ENCODE measurements at places on chromosomes 11 and 22. TPM values are rescaled to one million over a fixed set of nuclear protein-coding genes. Genes with fewer than 3 reads are reported as not detected.

DNA sequence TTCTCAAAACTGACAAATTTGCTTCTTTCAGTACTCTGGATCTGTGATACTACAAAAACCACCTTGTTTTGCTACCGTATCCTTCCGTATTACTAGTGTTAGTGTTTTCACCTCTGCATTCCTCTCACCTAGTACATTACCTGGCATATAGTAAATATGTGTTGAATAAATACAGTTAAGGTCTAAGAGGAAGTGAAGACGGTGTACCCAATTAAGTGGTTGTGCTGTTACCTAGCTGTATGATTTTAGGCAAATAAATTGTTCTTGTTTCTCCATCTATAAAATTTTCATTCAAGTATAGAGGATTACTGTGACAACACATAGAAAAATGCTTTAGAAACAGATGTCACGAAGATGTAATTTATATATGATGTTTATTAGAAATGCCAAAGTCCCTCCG, 8.9 kb downstream of the BCL2L13 start:
- no peaks in the 10 kb centered on the region for H3K4me1 ChIP-seq
- no peak overlapping the region for H3K4me3 ChIP-seq
- H3K36me3 ChIP-seq = peaks cover 4% of the 10 kb centered on the region
- no peak overlapping the region for H3K27ac ChIP-seq
- H3K27me3 ChIP-seq = no peaks in the 10 kb centered on the region
- no peak for DNase-seq

Gene SLC6A5
- not detected for total RNA-seq

Gene PHF21B
- total RNA-seq = not detected

Gene SOX10
- 9.7 TPM for total RNA-seq

DNA sequence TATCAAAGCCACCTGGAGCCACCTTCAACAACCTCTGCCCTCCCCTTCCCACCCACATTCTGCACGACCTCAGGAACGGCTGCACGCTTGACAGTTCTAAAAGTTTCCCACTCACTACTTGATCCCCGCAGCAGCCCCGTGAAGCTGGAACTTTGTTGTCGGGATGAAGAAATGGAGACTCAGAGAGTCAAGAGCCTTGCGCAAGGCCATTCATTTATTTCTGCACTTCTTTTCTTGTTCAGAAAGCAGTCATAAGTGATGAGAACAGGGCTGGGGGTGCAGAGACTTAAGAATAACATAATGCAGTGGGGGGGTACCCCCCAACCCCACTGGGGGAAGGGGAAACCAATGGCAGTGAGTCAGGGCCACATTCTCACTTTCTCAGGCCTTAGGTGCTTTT, 2.2 kb upstream of the ZFTA start:
- H3K27ac ChIP-seq = peak overlapping the region; percentile 89
- no peak overlapping the region for H3K4me3 ChIP-seq
- H3K27me3 ChIP-seq = no peaks in the 10 kb centered on the region
- no peak for DNase-seq
- no peaks in the 10 kb centered on the region for H3K36me3 ChIP-seq
- peaks cover 25% of the 10 kb centered on the region for H3K4me1 ChIP-seq

DNA sequence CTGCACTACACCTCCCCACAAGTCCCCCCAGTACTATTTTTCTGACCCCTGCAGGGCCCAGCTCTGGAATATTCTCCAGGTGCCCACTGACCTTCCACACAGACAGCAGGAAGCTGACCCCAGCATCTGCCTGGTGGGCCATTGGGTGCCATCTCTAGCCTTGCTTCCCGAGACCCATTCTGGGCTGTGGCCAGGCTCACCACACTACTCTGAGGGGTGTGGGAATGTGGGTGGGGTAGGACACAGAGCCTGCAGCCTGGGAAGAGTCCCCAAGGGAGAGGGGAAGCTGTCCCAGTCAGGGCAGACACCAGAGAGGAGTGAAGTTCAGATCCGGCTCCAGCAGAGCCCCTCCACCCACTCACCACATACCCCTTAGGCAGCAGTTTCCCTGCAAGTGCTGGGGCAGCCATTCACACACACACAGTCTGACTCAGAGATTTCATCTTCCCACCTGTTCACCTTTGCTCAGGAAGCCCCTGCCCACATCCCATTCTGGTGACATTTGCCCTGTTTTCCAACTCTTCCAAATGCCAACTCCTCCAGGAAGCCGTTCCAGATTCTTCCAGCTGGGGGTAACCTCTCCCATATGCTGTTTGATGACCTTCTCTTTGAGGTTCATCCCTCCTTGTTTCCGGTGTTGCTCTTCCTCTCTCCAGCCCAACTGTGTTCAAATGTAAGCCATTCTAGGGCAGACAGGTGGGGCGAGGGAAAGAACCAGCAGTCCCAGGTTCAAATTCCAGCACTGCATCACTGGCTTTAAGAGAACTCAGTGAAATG, 1.9 kb downstream of the SLCO2B1 start:
- H3K27me3 ChIP-seq = no peaks in the 10 kb centered on the region
- H3K4me1 ChIP-seq = no peaks in the 10 kb centered on the region
- H3K36me3 ChIP-seq = no peaks in the 10 kb centered on the region

GRCh38 chr11:112085822-112086421, 634 bp downstream of the TIMM8B start:
- H3K4me1 ChIP-seq = peaks cover 34% of the 10 kb centered on the region
- peak overlapping the region; percentile 74 for H3K4me3 ChIP-seq
- H3K36me3 ChIP-seq = peaks cover 76% of the 10 kb centered on the region
- no peak for DNase-seq

Gene DEFB131B
- not detected for total RNA-seq

Gene RPS19BP1
- total RNA-seq = 213 TPM

GRCh38 chr11:15607361-15608036, 492.8 kb downstream of the INSC start:
- no peaks in the 10 kb centered on the region for H3K36me3 ChIP-seq
- H3K4me1 ChIP-seq = no peaks in the 10 kb centered on the region
- no peak overlapping the region for H3K4me3 ChIP-seq
- no peak for DNase-seq
- no peak overlapping the region for H3K27ac ChIP-seq

- H3K4me3 ChIP-seq = peak overlapping the region; percentile 87
- H3K27me3 ChIP-seq = no peaks in the 10 kb centered on the region
- H3K36me3 ChIP-seq = no peaks in the 10 kb centered on the region
- H3K4me1 ChIP-seq = no peaks in the 10 kb centered on the region
- H3K27ac ChIP-seq = peak overlapping the region; percentile 95
These were observed 2.1 kb downstream of the WEE1 start for GRCh38 chr11:9575260-9576240.

DNA sequence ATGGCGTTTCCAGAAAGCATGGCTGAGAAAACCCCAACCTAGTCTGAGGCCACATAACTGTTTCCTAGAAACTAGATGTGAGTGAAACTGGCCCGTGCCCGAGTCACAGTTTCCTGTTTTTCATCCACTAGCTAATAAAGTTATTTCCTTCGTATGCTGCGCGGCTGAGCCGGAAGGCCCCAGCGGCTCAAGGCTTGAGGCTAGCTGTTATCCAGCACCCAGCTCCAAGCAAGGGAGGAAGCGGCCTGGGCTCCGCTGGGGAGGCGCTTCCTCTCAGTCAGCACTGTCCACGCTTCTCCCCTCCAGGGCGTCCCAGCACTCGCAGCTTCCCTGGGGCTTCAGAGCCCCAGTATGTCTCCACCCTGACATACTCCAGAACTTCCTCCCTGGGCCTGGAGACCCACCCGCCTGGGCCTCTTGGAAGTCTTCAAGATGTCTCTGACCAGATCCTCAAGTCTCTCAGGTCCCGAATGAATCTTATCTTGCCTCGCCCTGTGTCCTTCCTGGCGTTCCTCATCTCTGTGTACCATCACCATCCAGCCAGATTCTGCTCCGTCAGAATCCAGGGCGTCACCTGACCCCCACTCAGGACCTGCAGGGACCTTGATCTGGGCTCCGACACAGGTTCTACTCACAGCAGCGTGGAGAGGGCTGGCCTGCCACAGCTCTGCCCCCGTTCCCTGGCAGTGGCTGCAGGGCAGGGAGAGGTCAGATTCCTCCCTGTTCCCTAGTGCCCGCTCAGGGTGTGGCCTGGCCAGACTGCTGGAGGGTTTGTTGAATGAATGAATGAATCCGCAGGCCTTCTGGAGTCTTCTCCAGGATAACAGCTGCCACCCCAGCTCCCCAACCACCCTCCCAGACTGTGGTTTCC, 81.9 kb downstream of the LRRC32 start:
- H3K4me1 ChIP-seq = no peaks in the 10 kb centered on the region
- DNase-seq = peak; percentile 85
- H3K27me3 ChIP-seq = no peaks in the 10 kb centered on the region
- peak overlapping the region; percentile 66 for H3K27ac ChIP-seq
- no peak overlapping the region for H3K4me3 ChIP-seq
- H3K36me3 ChIP-seq = no peaks in the 10 kb centered on the region

- no peak overlapping the region for H3K4me3 ChIP-seq
- H3K27me3 ChIP-seq = no peaks in the 10 kb centered on the region
- no peak overlapping the region for H3K27ac ChIP-seq
- no peak for DNase-seq
These were observed 575.5 kb downstream of the SOX6 start for GRCh38 chr11:15780837-15781236.

Gene NOX4
- total RNA-seq = 27.8 TPM

Gene FAM76B
- total RNA-seq = 19.3 TPM

- H3K4me1 ChIP-seq = no peaks in the 10 kb centered on the region
- H3K4me3 ChIP-seq = no peak overlapping the region
- no peak for DNase-seq
- no peaks in the 10 kb centered on the region for H3K27me3 ChIP-seq
- no peaks in the 10 kb centered on the region for H3K36me3 ChIP-seq
- H3K27ac ChIP-seq = no peak overlapping the region
These were observed 375.6 kb upstream of the C11orf87 start for GRCh38 chr11:109046284-109046992.

DNA sequence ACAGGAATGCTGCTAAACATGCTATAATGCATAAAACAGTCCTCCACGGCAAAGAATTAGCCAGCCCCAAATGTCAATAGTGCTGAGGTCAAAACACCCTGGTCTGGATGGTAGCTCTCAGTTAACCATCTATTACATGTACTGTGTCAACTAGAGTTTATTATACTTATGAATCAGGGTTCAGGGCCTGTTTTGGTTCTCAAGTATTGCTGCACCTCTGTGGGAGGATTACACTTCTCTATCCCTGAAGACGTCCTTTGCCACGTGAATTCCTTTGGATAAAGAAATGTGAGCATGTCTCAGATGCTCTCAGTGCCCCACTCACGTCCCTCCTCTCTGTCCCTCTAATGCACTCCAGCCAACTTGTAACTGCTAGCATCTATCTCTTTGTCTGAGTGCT, 53.4 kb downstream of the SLC1A2 start:
- no peak overlapping the region for H3K4me3 ChIP-seq
- DNase-seq = no peak
- H3K4me1 ChIP-seq = no peaks in the 10 kb centered on the region
- peak overlapping the region; percentile 84 for H3K27ac ChIP-seq

GRCh38 chr22:50101870-50102565, 12.2 kb downstream of the MOV10L1 start:
- no peak overlapping the region for H3K27ac ChIP-seq
- H3K36me3 ChIP-seq = no peaks in the 10 kb centered on the region
- peaks cover 5% of the 10 kb centered on the region for H3K27me3 ChIP-seq

DNA sequence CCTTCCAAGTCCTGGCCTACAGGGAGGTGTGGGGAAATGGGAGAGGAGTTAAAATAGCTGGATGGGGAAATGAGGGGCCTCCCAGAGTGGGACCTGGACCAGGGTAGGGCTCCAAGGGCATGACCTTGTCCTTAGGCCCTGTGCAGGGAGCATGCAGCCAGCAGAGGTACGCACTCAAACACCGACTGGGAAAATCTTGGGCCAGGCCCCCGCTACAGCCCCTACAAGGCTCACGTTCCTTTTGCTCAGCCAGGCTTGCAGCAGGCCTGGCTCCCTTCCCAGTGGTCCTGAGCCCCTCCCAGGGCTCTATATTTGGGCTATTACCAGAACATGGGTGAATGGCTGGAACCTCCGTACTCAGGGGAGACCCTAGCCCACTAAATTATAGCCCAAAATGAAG, 31.3 kb downstream of the LMO1 start:
- no peak for DNase-seq
- H3K4me1 ChIP-seq = no peaks in the 10 kb centered on the region
- H3K27ac ChIP-seq = no peak overlapping the region
- H3K36me3 ChIP-seq = no peaks in the 10 kb centered on the region
- H3K4me3 ChIP-seq = no peak overlapping the region

GRCh38 chr11:19576903-19577302, 135.7 kb upstream of the NAV2 start:
- H3K36me3 ChIP-seq = no peaks in the 10 kb centered on the region
- no peak overlapping the region for H3K4me3 ChIP-seq
- DNase-seq = no peak

- H3K27me3 ChIP-seq = no peaks in the 10 kb centered on the region
- DNase-seq = peak; percentile 33
- no peak overlapping the region for H3K27ac ChIP-seq
These were observed 50.5 kb upstream of the PARVG start for GRCh38 chr22:44130076-44130711.

Gene ANKK1
- not detected for total RNA-seq

- DNase-seq = no peak
- H3K27ac ChIP-seq = no peak overlapping the region
- no peaks in the 10 kb centered on the region for H3K27me3 ChIP-seq
- no peaks in the 10 kb centered on the region for H3K36me3 ChIP-seq
- no peak overlapping the region for H3K4me3 ChIP-seq
These were observed 37.2 kb upstream of the MOB2 start for GRCh38 chr11:1523779-1524178.

Gene BSCL2
- total RNA-seq = 53.5 TPM

- DNase-seq = no peak
- no peaks in the 10 kb centered on the region for H3K27me3 ChIP-seq
- H3K36me3 ChIP-seq = no peaks in the 10 kb centered on the region
- no peak overlapping the region for H3K27ac ChIP-seq
- H3K4me3 ChIP-seq = no peak overlapping the region
These were observed 37.3 kb downstream of the GALNT18 start for GRCh38 chr11:11584530-11584810.

DNA sequence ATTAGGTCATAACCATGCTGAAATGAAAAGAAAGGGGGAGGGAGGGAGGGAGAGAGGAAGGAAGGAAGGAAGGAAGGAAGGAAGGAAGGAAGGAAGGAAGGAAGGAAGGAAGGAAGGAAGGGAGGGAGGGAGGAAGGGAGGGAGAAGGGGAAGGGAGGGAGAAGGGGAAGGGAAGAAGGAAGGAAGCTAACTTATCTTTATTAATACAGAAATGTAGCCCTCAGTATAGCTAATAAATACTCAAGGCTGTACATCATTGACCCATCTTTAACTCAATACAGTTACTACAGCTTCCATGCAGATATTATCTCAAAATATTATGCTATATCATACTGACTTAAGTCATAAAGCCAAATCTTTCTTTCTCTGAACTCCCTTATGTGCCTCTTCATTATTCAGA, 17.4 kb upstream of the SOX6 start:
- no peak overlapping the region for H3K4me3 ChIP-seq
- no peak for DNase-seq
- H3K27me3 ChIP-seq = no peaks in the 10 kb centered on the region
- no peak overlapping the region for H3K27ac ChIP-seq

Gene PGR
- total RNA-seq = 12.2 TPM

- H3K27me3 ChIP-seq = no peaks in the 10 kb centered on the region
- no peak overlapping the region for H3K27ac ChIP-seq
- H3K4me3 ChIP-seq = no peak overlapping the region
- H3K36me3 ChIP-seq = no peaks in the 10 kb centered on the region
- no peaks in the 10 kb centered on the region for H3K4me1 ChIP-seq
These were observed 120.9 kb upstream of the LUZP2 start for GRCh38 chr11:24375931-24376330.

- no peaks in the 10 kb centered on the region for H3K36me3 ChIP-seq
- no peaks in the 10 kb centered on the region for H3K27me3 ChIP-seq
- H3K4me1 ChIP-seq = no peaks in the 10 kb centered on the region
- H3K4me3 ChIP-seq = peak overlapping the region; percentile 13
These were observed 11.0 kb upstream of the SLC5A4 start for GRCh38 chr22:32265882-32266767.

- peak overlapping the region; percentile 84 for H3K4me3 ChIP-seq
- DNase-seq = peak; percentile 87
- no peaks in the 10 kb centered on the region for H3K27me3 ChIP-seq
These were observed 696 bp downstream of the MRGPRF start for GRCh38 chr11:69012092-69013008.
